Trophoblast cell (in vitro differentiated cells and primary cell): ENCODE measurements at places on chromosomes 13 and 19.

GRCh38 chr19:12578641-12579040 is 27.4 kb upstream of the ZNF564 start:
- H3K27ac ChIP-seq = no peak overlapping the region
- DNase-seq = peak; percentile 93
- no peak overlapping the region for H3K4me3 ChIP-seq
- no peaks in the 10 kb centered on the region for H3K27me3 ChIP-seq

GRCh38 chr13:27853335-27853734 is 61.1 kb downstream of the GSX1 start:
- no peaks in the 10 kb centered on the region for H3K36me3 ChIP-seq
- DNase-seq = no peak
- no peaks in the 10 kb centered on the region for H3K27me3 ChIP-seq

GRCh38 chr13:77325371-77325980 is 1.4 kb downstream of the MYCBP2 start:
- peaks cover 2% of the 10 kb centered on the region for H3K4me1 ChIP-seq
- H3K27me3 ChIP-seq = no peaks in the 10 kb centered on the region
- H3K36me3 ChIP-seq = no peaks in the 10 kb centered on the region
- peak; percentile 9 for DNase-seq

- H3K4me1 ChIP-seq = no peaks in the 10 kb centered on the region
- H3K27me3 ChIP-seq = no peaks in the 10 kb centered on the region
- no peak for DNase-seq
- H3K4me3 ChIP-seq = no peak overlapping the region
These were observed 88.8 kb upstream of the GJB6 start for GRCh38 chr13:20320885-20321284.

GRCh38 chr13:108915634-108916512 is 286.5 kb downstream of the MYO16 start:
- no peaks in the 10 kb centered on the region for H3K36me3 ChIP-seq
- no peak overlapping the region for H3K4me3 ChIP-seq
- H3K27me3 ChIP-seq = no peaks in the 10 kb centered on the region
- peak; percentile 86 for DNase-seq
- no peaks in the 10 kb centered on the region for H3K4me1 ChIP-seq
